Posterior cingulate gyrus (tissue), 11 donors: ENCODE measurements at places on chromosomes 12 and 14.
A peak's percentile ranks its signal among the peaks of the same experiment; 100 is the strongest.

GRCh38 chr14:66074537-66074936 lies 411.6 kb upstream of the CCDC196 start:
- no peak for DNase-seq

GRCh38 chr12:104230304-104231095 lies 14.9 kb downstream of the TXNRD1 start:
- no peak for DNase-seq

DNA sequence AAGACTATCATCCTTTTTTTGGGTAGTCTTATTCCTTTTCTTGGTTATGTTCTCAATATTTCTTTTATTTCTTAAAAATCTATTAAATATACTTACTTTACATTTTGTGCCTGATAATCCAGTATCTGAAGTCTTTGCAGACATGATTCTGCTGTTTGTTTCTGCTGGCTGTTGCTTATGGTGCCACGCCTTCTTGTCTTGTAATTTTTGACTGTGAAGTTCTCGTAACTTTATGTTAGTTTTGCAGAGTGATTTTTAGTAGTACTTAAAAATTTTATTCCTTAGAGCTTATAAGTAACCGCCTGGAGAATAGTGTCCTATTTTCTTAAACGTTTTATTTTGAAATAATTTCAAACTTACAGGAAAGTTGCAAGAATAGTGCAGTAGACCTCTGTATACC lies 10.5 kb downstream of the FRS2 start:
- no peak for DNase-seq

DNA sequence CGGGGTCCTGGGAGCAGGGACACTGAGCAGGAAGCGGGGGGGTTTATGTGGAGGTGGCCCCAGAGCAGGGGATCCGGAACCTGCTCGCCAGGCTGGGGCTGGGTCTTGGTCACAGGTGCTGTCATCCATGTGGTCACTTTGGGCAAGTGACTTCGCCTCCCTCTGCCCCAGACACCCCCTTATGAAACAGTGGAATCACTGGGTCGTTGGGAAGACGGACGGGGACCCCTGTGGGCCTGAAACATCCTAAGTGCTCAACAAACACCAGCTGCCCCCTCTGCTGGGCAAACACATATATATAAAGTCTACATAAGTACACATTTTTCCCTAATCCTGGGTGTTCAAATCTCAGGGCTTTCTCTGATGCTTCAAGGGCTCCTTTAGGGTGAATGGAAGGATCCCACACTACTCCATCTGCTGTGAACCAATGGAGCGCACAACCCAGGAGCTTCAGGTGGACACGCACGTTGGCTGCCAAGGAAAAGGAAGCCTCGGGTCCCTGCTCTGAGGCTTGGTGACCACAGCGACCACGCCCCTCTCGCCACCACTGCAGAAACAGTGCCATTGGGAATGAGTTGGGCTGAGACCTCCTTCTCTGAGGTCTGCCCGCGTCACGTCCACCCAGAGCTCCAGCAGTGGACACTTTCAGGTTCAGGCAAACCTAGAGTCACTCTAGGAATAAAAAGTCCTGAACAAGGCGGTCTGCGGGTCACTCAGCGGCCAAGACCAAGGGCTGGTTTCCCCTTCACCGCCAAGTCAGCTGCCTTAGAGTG lies 54.6 kb downstream of the CDC42BPB start:
- no peak for DNase-seq

DNA sequence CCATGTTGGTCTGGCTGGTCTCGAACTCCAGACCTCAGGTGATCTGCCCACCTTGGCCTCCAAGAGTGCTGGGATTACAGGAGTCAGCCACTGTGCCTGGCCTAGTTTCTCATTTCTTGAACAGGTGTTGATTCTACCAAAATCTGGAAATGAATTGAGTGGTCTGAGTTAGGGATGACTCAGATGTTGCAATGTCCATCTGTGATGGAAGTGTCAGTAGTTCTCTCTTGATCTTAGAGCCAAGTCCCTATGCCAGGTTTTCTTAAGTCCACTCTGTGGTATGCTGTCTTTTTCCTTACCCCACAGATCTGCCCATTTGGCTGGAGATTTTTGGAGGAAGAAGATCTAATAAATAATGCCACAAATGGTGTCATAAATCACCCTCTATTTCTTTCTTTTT lies 12.6 kb downstream of the SNAPC1 start:
- DNase-seq: no peak

DNA sequence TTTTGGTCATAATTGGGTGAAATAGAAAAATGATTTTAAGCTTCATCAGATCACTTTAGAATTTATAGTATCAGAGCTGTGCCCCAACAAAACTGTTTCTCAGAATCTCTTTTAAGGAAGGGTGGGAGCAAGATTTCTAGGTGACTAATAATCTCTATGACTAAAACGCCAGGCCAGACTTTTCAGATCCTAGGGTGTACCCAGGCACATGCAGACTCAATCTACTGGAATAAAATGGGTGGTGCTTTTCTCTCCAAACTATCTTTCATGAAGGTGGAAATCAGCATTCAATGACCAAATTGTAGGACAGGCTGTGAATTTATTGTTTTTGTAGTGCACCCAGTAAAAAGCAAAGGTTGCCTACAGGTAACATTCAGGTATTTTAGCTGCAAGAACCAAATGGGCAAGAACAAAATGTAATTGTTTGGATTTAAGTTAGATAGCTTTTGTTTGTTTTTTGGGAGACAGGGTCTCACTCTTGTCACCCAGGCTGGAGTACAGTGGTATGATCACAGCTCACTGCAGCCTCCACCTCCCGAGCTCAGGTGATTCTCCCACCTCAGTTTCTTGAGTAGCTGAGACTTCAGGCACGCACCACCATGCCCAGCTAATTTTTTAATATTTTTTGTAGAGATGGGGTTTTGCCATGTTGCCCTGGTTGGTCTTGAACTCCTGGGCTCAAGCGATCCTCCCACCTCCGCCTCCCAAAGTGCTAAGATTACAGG lies 49.5 kb downstream of the PPP2R5C start:
- no peak for DNase-seq

DNA sequence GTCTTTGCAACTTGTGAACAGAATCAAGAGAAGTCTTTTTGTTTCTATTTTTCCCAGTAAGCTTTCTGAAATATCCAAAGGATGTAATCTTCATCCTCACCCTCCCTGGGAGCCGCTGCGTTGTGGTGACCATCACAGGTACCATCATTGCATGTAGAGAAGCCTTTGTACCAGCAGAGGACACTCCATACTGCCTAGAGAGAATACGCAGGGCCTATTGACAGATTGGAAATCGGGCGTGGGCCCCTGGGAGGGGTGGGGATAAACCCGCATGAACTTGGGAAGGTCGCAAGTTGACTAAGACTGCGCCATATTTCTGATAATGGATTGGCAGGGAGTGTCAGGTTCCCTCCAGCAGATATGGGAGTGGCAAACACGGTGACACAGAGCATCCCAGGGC lies 12.7 kb downstream of the KRT1 start:
- DNase-seq: no peak

- DNase-seq: no peak
Measured at GRCh38 chr14:74562515-74563232, 49.4 kb downstream of the LTBP2 start.

DNA sequence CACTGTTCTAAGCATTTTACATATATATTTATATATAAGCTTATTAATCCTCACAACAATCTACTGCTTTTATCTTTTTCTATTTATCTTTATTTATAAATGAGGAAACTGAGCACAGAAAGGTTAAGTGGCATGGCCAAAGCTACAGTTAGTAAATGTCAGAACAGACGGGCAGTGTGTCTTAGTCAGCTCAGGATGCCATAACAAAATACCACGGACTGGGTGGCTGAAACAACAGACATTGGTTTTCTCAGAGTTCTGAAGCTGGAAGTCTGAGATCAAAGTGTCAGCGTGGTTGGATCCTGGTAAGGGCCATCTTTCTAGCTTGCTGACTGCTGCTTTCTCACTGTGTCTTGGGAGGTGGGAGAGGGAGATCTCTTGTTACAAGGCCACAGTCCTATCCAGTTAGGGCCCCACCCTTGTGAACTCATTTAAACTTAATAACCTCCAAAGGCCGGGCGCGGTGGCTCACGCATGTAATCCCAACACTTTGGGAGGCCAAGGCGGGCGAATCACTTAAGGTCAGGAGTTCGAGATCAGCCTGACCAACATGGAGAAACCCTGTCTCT lies 19.8 kb downstream of the RPGRIP1 start:
- DNase-seq: no peak

GRCh38 chr12:104951759-104952509 lies 6.2 kb downstream of the SLC41A2 start:
- DNase-seq: no peak

- DNase-seq: no peak
Measured at GRCh38 chr12:108935159-108935763, 55.4 kb downstream of the DAO start.

DNA sequence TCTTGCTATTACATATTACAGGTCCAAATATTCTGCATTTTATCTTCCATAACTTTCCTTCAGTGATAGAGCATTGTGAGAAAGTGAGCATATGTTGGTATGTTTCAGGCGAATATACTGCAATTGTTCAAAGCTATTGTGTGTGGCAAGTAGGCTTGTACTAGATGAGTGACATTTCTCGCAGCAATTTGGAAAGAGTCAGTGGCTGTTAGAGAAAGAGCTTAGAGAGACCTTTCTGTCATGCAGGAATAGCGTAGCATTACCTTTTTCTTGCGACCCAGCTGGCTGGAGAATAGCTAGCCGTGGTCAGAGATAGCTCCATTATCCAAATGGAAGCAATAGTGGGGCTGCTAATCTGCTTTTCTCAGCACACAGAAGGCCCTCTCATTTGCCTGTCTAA lies 678.5 kb upstream of the FOXG1 start:
- DNase-seq: no peak

GRCh38 chr14:35159742-35160409 lies 37.5 kb downstream of the PRORP start:
- DNase-seq: no peak

GRCh38 chr12:11777962-11778361 lies 128.5 kb downstream of the ETV6 start:
- no peak for DNase-seq

DNA sequence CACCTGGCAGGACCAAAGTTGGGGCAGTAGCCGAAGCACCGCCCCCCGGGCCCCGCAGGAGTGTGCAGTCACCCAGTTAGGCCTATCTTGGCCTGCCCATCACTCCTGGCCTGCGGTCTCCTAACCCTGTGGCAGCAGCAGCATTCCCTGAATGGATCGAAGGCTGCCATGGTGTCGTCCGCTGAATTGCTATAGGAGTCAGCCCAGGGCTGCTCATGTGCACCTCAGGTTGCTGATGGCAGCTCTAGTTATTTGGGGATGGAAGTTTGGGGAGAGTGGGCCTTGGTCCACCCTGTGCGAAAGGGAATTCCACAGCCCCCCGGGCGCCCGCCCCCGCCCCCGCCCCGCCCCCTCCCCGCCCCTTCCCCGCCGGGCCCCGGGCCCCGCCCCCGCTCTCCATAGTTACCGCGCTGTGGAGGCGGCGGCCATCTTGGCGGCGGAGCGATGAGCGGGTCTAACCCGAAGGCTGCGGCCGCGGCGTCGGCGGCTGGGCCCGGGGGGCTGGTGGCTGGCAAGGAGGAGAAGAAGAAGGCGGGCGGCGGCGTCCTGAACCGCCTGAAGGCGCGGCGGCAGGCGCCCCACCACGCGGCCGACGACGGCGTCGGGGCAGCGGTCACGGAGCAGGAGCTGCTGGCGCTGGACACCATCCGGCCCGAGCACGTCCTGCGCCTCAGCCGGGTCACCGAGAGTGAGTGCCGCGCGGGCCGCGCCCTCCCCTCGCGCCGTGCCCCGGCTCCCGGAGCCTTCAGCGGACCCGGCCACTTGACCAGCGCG lies at the start of gene UNC119B:
Gene UNC119B, plus strand, starts transcription at position 428 of the 774 bp plus-strand sequence. Its CDS starts 17 bp downstream, at position 445.
- DNase-seq: peak; percentile 74

DNA sequence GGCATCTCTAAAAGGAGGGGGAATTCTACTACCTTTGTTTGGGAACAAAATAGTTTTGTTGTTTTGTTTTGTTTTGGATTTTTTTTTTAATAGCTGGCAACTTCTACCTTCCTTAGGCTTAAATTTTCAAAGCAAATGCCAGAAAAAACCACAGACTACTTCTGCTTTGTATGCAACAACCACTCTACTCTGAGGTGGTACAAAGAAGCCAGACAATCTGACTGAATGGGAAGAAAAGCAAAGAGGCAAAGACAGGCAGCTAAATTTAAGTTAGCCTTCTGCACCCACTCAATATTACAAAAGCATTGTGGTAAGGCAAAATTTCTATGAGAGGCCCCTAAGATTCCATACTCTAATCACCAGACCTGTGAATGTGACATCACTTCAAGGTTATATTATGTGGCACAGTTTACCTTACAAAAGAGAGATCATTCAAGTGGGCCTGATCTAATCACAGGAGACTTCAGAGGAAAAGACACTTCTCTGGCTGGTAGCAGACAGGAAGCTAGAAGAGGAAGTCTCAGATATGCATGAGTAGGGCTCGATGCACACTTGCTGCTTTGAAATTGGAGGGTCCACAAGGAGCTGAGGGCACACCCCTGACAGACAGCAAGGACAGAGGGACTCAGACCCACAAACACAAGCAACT lies 566.6 kb downstream of the RPS29 start:
- no peak for DNase-seq

- DNase-seq: no peak
Measured at GRCh38 chr14:33529787-33530757, 420.8 kb downstream of the EGLN3 start.

GRCh38 chr12:99154216-99154982 lies 493.2 kb upstream of the GARIN6 start:
- peak; percentile 59 for DNase-seq

DNA sequence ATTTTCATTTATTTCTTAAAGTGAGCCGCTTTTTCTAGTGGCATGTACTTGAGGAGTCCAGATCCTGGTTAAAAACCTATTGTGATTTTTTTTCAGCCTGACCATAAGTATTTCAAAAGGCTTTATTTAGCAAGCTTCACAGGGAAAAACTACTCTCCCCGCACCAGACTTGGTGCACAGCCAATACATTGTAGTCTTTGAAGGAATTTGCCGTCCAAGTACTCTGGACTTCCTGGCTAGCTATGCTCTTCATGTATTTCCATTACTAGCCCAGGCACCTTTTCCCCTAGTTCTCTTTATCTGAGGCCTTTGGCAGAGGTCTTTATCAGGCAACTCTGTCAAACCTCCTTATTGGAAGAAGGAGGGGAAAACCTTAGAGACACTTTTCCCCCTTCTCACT lies 234.7 kb downstream of the CCDC91 start:
- DNase-seq: no peak

GRCh38 chr12:6767353-6768319 lies 1.5 kb downstream of the PTMS start:
- DNase-seq: no peak

- DNase-seq: no peak
Measured at GRCh38 chr12:98123021-98123461, 392.3 kb upstream of the TMPO start.

GRCh38 chr14:71013551-71014192 lies 106.4 kb downstream of the PCNX1 start:
- DNase-seq: no peak

DNA sequence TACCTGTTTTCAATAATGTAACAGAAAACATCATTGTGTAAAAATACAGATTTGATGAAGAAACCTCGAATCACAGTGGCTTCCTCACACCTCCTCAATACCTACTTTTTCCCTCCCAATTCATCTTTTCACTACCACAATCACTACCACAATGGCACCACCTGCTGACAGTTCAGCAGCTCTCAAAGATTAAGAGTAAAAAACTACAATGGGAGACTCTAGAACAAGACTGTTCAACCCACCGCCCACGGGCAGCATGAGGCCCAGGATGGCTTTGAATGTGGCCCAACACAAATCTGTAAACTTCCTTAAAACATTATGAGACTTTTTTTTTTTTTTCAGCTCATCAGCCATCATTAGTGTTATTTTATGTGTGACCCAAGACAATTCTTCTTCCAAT lies 15.2 kb downstream of the MED6 start:
- no peak for DNase-seq

- no peak for DNase-seq
Measured at GRCh38 chr14:74244115-74244514, 4.9 kb downstream of the VSX2 start.

- DNase-seq: no peak
Measured at GRCh38 chr12:48937170-48937569, 11.9 kb upstream of the FKBP11 start.
